ENCODE measurements at places on chromosomes 11 and 22.
A peak's percentile ranks its signal among the peaks of the same experiment; 100 is the strongest.

GRCh38 chr22:36100134-36100824 lies 60.3 kb downstream of the APOL3 start:
- no peak for DNase-seq

- no peak for DNase-seq
These were observed 210.8 kb downstream of the PGR start for GRCh38 chr11:100918551-100919500.

- no peak for DNase-seq
These were observed 21.0 kb upstream of the TOLLIP start for GRCh38 chr11:1330473-1330872.

- DNase-seq = no peak
These were observed 53.8 kb downstream of the COPB1 start for GRCh38 chr11:14445542-14446530.

- DNase-seq = no peak
These were observed 15.4 kb downstream of the SLC3A2 start for GRCh38 chr11:62896049-62896448.

- DNase-seq = no peak
These were observed 71.2 kb upstream of the B3GAT1 start for GRCh38 chr11:134483291-134483690.

DNA sequence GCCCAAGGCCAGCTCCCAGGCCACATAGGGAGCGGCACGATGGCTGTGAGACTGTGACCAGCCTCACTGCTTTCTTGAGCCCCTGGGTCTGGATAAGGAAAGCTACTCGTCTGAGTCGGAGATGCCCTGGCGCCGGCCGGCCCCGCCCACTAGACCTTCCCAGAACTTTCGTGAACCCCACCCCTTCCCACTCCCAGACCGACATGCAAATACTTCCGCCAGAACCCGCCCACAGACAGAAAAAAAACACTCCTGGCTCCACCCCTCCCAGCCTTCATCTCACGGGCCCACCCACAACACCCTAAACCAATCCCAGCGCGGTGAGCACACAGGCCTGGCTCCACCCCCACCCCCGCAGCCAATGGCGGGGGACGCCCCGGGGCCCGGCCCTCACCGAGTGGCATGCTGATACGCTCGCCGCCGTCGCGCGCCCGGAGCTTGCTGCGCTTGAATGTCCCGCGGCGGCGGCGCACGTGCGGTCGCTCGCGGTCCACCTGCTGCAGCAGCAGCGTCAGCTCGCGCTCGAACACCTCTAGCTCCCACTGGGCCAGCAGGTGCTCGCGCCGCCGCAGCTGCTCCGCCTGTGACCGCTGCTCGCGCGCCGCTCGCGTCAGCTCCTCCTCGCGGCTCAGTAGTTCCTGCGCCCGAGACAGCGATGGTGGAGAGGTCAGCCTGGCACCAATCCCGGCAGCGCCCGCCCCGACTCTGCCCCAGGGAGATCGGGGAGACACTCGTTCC lies 7.0 kb downstream of the MAP3K11 start:
- DNase-seq = no peak

GRCh38 chr11:94077552-94078293 lies 50.9 kb upstream of the PANX1 start:
- no peak for DNase-seq

DNA sequence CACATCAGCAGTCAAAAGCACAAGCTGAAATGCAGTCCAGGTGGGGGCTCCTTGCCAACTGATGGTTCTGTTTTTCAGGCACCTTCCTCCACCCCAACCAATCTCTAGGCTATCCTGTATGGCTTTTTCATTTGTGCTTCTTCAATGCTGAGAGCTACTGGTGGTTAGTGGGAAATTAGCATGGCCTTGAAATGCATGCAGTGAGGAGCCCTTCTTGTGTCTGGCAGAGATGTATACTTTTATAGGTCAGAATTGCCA lies 167.4 kb downstream of the NAV2 start:
- DNase-seq = no peak

DNA sequence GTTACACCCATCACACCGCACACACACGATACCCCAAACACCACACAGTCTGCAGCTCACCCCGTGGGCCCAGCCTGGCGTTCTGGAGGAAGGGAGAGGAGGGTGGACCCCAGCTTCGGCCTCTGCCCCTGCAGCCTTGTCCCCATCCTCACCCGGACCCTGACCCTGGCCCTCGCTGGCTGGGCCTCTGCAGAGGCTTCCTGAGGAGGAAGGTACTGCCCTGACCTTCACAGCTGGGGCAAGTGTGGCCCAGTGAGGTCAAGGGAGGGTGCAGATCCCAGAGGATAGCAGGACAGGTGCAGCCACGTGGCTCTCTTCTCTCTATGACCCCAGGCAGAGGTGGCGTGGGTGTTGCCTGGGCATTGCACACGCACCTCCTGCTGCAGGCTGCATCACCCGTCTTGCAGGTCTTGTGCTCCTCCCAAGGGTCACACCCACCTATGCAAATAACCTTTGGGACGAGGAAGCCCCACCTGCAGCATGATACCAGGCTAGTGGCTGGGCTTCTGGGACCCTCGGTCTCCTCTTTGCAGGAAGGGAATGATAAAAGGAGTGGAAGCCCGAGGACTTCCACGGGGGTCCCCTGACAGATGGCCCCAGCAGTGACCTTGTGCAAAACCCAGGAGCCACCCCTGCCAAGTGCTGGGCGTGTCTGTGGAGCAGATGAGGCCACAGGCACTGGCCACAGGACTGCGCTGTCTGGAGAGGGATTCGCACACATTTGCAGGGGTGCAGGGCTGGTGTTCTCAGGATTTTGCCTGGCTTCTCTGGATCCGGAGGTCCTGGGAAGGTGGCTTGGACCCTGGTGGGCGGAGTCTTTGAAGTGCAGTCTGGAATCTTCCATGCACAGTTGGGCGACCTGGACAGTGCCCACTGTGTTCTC lies 1241.5 kb downstream of the BRD1 start:
- DNase-seq = no peak

- no peak for DNase-seq
These were observed 117.4 kb downstream of the SGSM3 start for GRCh38 chr22:40487663-40488249.

DNA sequence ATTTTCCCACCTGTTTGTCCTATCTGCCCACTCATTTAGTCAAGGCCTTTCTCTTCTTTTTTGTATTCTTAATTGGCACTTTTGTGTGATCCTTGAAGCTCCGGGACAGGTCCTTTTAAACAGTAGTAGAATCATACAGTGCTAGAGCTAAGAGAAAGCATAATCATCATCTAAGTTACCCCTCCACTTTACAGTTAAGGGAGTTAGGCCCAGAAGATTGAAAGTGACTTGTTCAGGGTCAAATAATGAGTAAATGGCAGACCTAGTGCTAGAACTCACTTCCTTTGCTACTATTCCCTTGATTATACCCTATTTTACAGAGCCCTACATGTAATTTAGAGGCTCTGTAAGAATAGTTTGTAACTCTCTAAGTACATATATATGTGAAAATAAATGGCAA lies 2.5 kb downstream of the USP47 start:
- DNase-seq = no peak

DNA sequence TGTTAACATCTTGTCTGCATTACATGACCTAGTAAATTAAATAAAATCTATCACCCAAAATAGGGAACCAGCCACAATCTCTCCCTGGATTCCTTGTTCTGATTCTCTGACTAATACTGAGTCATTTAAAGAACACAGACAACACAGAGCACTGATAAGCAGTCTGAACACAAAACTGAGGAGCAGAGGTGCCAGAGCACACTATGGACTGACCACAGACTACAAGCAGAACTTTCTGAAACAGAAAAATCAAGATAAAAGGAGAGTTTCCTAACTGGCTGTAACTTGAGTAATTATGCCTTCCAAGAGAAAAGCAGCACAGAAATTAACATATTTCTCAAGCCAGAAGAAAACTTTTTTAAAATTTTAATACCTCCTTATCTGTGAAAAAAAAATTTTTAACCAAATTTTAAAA lies 128.8 kb downstream of the SGSM3 start:
- DNase-seq = no peak

GRCh38 chr11:125180413-125181305 lies 16.1 kb downstream of the PKNOX2 start:
- DNase-seq = no peak

DNA sequence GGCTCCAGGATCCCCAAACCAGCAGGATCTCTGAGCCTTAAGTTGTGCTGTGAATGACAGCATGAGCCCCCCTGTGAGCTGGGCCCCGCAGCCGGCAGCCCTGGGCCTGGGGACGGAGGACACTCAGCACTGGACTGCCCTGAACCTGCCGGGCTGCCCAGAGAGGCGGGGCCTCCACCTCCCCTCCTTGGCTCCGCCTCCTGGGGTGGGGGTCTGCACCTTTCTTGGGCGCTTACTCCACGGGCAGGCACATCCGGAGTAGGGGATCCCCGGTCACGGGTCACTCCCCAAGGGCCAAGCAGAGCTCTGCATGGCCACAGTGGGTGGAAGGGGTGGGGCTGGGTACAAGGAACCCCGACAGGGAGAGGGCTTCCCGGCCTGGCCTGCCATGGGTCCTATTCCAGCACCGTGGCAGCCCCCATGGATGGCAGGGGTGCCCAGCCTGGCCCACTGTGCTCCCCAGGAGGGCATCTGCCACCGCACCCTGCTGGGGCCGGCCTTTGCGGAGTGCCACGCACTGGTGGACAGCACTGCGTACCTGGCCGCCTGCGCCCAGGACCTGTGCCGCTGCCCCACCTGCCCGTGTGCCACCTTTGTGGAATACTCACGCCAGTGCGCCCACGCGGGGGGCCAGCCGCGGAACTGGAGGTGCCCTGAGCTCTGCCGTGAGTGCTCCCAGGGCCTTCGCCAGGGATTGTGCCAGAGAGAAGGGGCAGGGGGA lies 5.4 kb downstream of the MUC5B start:
- DNase-seq = no peak

- DNase-seq = no peak
These were observed 145.9 kb downstream of the GRIK4 start for GRCh38 chr11:120657306-120658070.

DNA sequence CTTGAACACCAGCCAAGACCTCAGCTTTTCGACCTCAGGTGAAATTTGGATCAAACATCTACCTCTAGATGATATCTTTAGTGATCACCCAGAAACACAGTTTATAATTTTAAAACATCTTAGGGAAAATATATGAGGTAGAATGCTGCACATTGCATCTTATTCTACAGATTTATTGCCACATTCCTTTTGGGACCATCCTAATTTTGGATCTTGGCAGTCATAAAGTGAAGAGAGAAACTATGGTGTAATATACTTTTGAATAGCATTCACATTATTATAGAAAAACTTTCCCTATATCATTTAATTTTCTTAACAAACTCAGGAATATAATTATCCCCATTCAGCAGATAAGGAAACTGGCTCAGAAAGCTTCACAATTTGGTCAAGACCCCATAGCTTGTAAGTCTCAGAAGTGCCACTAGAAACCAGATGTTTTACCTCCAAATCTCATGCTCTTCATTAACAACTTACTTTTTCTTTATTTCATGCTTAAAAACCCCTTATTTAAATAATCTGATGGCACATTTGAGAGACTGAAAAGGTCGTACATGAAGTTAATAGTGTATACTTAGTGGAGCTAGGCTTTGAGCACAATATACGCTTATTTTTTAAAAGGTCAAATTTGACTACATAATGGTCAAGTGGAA lies 199.2 kb upstream of the CTSC start:
- DNase-seq = no peak

- DNase-seq = no peak
These were observed 111.0 kb downstream of the TMEM135 start for GRCh38 chr11:87148749-87149148.

GRCh38 chr11:71336176-71336995 lies 84.0 kb upstream of the SHANK2 start:
- no peak for DNase-seq

GRCh38 chr11:15006139-15006759 lies 34.1 kb upstream of the CALCA start:
- no peak for DNase-seq

DNA sequence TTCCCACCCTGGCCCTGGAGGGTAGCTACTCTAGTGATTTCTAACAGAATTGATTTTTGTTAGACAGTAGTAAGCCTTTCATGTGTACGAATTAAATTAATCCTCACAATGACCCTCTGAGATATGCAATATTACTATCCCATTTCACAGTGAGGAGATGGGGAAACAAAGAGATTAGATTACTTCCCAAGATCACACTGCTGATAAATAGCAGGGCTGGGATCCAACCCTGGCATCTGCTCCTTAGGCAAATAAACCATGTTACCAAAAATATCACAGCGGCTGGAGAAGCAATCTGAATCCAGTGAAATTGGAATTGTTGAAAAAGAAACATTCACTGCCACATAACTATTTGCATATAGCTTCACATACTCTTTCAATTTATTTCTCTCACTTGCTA lies 12.8 kb upstream of the CAVIN3 start:
- no peak for DNase-seq

DNA sequence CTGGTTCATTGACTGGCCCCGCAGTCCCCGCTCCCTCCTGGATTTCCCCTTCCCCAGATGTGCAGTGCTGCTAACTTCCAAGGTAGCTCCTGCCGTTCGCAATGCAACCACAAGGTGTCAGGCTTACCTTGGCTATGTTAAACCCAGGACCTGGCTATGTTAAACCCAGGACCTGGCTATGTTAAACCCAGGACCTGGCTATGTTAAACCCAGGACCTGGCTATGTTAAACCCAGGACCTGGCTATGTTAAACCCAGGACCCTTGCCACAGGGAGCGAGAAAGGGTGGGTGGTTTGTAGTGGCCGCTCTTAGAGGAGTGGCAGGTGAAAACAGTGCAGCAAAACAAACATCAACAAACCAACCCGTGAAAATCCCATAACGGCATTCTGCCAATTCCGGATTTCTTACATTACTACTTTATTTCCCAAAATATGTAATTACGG lies 2.9 kb upstream of the ADAMTS8 start:
- peak; percentile 41 for DNase-seq

- no peak for DNase-seq
These were observed 10.8 kb downstream of the LIF start for GRCh38 chr22:30235687-30236170.

- DNase-seq = no peak
These were observed 25.6 kb downstream of the FADS2 start for GRCh38 chr11:61853698-61854169.

DNA sequence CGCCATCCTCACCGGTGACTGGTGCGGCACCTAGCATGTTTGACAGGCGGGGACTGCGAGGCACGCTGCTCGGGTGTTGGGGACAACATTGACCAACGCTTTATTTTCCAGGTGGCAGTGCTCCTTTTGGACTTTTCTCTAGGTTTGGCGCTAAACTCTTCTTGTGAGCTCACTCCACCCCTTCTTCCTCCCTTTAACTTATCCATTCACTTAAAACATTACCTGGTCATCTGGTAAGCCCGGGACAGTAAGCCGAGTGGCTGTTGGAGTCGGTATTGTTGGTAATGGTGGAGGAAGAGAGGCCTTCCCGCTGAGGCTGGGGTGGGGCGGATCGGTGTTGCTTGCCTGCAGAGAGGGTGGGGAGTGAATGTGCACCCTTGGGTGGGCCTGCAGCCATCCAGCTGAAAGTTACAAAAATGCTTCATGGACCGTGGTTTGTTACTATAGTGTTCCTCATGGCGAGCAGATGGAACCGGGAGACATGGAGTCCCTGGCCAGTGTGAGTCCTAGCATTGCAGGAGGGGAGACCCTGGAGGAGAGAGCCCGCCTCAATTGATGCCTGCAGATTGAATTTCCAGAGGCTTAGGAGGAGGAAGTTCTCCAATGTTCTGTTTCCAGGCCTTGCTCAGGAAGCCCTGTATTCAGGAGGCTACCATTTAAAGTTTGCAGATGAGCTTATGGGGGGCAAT lies 1.1 kb downstream of the NEAT1 start:
- no peak for DNase-seq

Measured in stimulated activated CD4-positive, alpha-beta T cell treated with anti-CD3 and anti-CD28 coated beads, Interleukin-1b, Interleukin-23, amount 100 ng/mL, for 1 hour (primary cell).